ENCODE measurements at places on chromosomes 5 and 9.

GRCh38 chr5:9149988-9150387 lies 395.9 kb downstream of the SEMA5A start:
- DNase-seq, result peak; percentile 85

- no peak for DNase-seq
These were observed 49.2 kb downstream of the ESM1 start for GRCh38 chr5:54936201-54936600.

GRCh38 chr5:9623661-9624060 lies 6.5 kb downstream of the TAS2R1 start:
- DNase-seq, result no peak

- no peak for DNase-seq
These were observed 57.3 kb upstream of the DMRT1 start for GRCh38 chr9:784202-784601.

- DNase-seq, result peak; percentile 8
These were observed 22.9 kb downstream of the PROP1 start for GRCh38 chr5:177973066-177973635.

- DNase-seq, result no peak
These were observed 44.2 kb downstream of the NR6A1 start for GRCh38 chr9:124726886-124727285.

DNA sequence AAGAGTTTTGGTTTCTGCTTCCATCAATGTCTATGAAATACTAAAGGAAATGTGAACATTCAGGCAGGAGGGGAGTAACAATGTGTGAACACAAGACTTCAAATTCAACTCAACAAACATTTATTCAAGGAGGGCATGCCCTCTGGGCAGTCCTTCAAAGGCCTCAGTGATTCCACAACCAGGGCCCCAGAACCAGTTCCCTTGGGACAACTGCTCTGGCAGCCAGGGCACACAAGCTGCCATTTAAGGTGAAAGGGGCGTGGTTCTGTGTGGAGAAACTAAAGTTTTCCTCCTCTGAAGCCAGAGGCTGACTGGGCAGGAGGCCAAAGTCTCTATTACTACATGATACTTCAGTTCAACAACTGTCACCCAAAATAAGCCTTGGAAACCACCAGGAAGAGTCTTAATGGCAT lies 3.2 kb downstream of the RBM18 start:
- no peak for DNase-seq

DNA sequence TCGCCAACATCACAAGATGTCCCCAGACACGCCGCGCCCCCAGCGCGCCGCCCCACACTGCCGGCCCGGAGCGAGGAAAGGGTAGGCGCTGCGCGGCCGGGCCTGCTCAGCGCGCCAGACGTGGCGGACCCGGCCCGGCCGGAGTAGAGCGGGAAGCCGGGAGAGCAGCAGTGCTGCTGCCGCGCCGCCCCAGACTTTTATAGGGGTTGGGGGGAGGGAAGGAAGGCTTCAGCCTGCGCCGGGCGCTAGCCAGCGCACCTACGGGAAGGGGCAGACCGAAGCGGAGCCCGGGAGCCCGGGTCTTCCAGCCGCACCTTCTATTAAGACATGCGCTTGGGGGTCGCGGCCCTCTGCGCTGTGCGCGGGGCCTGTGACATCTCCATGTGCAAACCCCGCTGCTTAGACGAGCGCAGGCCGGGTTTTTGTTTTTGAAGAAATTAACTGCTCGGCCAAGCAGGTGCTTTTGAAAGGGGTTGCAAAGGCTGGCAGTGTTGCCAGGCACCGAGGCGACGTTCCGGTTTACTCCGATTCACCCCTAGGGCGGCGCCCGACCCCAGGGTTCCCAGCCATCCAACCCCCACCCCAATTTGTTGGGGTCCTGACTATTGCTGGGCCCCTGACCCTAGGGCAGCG lies 353 bp upstream of the PAX5 start:
- peak; percentile 68 for DNase-seq

- DNase-seq, result no peak
These were observed 197.7 kb downstream of the MCTP1 start for GRCh38 chr5:95086927-95087815.

DNA sequence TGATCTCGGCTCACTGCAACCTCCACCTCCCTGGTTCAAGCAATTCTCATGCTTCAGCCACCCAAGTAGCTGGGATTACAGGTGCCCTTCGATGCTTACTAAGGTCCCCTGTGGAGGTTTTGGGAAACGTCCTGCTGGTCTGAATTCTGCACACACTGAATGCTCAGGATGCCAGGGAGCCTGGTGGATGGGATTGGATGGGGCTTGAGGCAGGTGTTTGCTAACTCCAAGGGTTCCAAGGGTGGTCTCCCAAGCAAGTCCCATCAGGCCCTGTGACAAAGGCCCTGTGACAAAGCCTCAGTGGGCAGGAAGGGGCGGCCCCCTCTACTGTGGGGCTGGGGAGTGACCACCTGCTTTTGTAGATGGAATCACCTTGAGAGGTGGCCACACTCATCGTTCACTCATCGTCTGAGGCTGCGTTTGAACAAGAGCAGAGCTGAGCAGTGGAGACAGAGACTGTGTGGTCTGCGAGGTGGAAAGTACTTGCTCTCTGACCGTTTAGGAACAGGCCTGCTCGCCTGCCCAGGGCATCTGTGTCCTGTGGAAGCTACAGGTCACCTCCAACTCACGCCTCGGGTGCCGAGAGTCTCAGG lies 40.2 kb downstream of the MRPL36 start:
- peak; percentile 18 for DNase-seq

DNA sequence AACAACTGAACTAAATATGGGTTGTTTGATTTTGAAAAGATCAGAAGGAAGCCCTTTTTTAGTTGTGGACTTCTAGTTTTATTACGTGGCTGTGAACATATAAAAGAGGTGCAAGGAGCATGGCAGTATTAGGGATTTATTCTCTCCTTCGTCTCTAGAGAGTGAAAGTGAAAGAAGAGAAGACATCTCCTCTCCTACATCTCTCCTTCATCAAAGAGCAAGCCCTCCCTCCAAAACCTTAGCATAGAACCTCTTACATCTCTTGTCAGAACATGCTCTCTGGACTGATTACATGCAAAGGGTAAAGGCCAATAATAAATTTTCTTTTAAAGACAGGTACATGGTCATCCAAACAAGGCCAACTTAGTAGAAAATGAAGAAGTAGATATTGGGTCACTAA lies 184.3 kb upstream of the IRX1 start:
- DNase-seq, result no peak

DNA sequence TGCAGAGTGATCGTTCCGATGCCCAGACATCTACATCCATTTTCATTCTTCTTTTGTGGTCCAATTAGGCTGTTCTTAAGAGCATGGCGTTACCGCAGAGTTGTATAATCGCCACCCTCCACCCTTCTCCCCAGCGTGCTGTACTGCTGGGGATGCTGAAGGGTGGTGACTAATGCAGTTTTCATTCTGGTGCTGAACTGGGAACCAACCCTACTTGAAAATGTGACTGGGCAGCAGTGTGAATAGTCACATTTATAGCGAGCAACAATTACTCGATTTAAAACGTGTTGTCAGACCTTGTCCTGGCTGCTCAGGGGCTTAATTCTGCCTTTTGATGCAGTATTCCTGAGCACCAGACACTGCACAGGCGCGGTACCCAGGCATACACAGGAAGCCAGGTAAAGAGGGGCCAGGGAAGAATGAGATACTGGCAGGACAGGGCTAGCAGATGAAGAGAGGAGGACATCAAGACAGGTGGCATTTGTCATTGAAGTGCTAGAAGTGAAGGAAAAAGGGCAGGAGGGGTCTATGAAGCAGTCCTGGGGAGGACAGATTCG lies 719 bp upstream of the ISCA1 start:
- DNase-seq, result peak; percentile 85

GRCh38 chr5:56255502-56255901 lies 22.4 kb upstream of the ANKRD55 start:
- no peak for DNase-seq

DNA sequence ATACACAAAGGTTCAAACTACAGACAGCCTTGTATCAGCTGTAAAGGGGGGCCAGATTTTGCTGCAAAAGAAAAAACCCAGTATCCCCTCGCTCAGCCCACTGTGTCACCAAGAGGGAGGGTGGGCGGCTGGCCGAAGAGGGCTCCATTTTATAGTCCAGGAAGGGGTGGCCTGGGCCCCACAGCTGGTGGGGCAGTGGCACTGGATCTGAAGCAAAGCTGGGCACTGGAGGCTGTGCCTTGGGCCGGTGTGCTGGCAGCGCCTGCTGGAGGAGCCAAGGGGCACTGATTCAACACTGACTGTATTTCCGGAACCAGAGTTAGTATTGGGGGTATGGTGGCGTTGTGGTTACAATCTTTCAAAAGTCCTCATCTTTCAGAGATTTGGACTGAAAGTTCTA lies 9.1 kb downstream of the BRD3 start:
- DNase-seq, result peak; percentile 37

DNA sequence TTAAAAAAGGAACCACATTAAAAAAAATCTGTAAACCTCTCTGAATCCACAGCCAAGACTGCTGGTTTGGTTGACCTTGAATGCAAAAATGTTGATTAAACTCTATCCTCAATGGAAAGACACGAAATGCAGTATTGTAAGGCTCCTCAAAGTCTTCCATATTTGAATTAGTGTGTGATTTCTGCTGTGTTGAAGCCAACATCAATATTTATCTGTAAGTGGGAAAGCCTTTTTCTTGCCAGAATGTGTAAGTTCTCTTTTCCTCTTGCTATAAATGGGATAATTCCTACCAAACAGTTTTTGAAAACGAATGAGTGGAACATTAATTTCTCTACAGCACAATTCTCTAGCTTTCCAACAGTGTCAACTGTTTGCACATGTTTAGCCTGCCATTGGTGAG lies 422.1 kb upstream of the TNC start:
- no peak for DNase-seq

All from islet precursor cell (in vitro differentiated cells).